ENCODE measurements at places on chromosomes 12 and 14. TPM values are rescaled to one million over a fixed set of nuclear protein-coding genes. Genes with fewer than 3 reads are reported as not detected.

Gene OR6C2
- not detected for total RNA-seq

Gene NDRG2
- 7.7 TPM for total RNA-seq

Gene DTD2
- total RNA-seq = 20.2 TPM

Gene CACNA1C
- 0.12 TPM for total RNA-seq
